NCI-H2081 (cell line): ENCODE measurements at places on chromosomes 16 and 17.

DNA sequence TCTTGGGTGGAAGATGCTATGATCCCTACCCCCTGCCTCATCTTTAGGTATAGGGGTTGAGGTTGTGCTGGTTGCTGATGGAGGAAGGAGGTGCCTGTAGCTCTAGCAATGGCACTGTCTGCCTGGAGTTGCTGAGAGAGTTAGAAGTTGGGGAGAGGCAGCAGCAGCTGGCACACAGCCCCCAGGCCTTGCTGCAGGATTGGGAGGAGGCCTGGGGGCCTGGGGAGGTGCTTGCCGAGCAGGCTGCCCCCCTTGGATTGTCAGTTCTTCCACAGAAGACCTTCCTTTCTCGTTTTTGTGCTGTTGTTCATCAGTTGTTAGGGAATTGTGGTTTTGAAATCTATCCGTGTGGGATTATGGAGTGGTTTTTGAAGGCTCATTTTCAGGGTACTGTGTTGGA is 52.9 kb downstream of the SEC14L1 start:
- no peak for DNase-seq

GRCh38 chr16:89864527-89864820 is 8.9 kb upstream of the TCF25 start:
- DNase-seq = no peak

DNA sequence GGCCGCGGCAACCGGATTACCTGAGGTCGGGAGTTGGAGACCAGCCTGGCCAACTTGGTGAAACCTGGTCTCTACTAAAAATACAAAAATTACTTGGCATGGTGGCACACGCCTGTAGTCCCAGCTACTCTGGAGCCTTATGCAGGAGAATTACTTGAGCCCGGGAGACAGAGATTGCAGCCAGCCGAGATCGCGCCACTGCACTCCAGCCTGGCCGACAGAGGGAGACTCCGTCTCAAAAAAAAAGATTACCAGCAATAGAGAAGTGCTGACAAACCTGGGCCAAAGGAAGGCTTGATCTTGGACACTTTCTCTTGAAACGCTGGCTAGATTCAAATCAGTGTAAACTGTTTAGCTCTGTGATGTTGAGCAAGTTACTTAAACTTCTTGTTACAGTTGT is 4.3 kb downstream of the MT1H start:
- DNase-seq = no peak

DNA sequence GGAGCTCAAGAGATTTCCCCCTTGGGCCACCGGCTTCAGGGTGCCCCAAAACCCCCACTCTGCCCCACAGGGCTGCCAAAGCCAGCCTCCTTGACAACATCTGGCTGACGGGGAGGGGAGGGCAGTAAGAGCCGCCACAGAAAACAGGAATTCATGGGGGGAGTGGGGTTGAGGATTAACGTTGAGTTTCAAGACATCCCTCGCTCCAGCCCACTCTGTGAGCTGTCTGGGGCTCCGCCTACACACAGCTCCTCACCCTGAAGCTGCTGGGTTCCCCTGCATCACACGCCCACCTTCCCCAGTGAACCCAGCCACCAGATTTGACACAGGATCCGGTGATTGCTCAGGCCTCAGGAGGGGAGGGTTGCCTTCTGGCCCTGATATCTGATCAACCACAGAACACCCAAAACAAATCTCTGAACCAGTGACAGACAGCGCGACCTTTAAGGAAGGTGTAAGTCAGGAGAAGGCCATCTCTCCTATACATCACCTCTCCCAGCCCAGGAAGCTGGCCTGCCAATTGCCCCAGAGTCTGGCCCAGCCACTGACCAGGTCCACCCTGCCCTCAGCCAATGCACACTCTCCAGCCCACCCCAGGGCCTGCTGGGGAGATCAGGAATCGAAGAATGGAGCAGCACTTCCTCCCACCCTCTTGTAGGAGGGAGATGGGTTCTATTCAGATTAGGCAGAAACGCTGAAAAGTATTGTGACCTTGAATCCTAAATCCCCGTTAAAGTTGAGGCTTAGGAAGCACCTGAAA is 132.1 kb downstream of the CLEC16A start:
- no peak for DNase-seq

- DNase-seq = no peak
These were observed 35.9 kb downstream of the SLC6A4 start for GRCh38 chr17:30199600-30199999.

DNA sequence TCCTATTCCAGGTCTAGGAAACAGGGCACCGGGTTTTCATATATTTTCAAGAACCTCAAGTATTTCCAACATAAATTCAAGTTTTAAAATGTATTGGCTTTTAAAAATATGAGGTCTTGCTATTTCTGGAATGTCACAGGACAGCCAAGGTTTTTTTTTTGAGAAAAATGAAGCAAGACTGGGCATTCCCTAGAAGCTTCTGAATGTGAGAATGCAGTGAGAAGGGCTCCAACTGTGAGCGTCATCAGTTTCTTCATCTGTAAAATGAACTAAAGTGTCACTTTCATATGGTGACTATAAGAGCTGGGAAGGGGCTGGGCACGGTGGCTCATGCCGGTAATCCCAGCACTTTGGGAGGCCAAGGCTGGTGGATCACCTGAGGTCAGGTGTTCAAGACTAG is 455.8 kb upstream of the MAF start:
- no peak for DNase-seq

DNA sequence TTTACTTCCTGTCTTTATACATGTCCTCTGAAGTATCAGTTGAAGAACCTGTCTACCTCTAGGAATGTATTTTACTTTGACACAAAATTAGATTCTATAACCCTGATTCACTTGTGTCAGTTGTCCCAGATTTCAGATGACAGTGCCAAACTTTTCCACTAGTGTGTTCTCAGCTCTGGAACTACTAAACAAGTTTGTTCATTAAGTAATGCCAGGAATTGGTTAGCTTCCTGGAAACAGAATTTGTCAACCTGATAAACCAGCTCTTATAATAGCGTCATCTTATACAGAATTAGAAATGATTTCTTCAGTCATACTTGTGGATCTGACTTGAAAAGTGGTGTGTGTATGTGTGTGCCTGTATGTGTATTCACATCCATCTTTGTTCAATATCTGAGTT is 7.4 kb downstream of the MAP3K3 start:
- DNase-seq = no peak

DNA sequence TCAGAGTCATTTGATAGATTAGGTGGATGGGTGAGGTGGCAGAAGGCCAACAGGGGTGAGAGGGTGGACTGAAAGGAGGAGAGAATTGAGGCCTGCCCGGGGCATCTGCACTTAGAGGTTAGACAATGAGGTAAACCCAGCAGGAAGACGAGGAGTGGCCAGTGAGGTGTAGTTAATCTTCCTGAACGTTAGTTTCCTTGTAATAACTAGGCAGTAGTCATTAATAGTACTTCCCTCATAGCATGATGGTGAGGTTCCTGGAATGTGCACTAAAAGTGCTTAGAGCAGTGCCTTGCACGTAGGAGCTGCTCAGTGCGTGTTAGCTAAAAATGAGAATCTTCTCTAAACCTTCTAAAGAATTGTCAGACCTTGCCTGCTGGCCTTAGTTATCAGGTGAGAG is 13.5 kb upstream of the KSR1 start:
- DNase-seq = no peak

DNA sequence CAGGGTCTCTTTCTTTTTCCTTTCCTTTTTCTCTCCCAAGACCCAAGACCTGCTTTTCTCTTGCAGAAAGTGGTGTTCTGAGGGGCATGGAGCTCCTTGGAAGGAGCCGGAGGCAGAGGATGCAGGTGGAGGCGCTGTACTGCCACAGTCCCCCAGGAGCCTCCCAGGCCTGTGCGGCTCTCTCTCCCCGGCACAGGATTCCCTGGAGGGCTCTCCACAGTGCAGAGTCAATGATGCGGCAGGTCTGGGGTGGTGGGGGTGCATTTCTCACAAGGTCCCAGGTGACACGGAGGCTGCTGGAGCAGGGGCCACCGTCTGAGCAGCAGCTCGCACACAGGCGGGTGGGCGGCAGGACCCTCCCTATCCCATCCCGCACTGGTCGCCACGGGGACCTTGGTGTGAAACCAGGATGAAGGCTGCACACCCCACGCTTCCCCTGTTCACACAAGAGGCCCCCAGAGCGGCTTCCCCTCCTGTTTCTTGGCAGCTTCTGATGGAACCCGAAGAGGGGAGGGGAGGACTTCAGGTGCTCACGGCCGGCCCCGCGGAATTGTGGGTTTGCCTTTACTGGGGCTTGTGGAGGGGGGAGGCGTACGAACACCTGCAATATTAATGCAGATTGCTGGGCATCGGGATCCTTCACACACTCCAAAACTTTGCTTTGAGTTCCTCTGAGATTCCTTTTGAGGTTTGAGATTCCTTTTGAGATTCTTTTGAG is 186.9 kb downstream of the ENGASE start:
- DNase-seq = no peak

DNA sequence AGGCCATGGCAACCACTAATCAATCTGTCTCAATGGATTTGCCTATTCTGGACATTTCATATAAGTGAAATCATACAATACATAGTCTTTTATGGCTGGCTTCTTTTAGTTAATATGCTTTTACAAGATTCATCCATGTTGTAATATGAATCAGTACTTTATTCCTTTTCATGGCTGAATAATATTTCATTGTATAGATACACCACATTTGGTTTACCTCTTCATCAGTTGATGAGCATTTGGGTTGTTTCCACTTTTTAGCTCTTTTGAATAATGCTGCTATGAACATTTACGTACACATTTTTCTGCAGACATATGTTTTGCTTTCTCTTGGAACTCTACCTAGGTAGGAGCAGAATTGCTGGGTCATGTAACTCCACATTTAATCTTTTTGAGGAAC is 2.8 kb upstream of the ZNRF1 start:
- no peak for DNase-seq

- DNase-seq = no peak
These were observed 42.6 kb upstream of the CHMP6 start for GRCh38 chr17:80948976-80949450.

GRCh38 chr16:66660422-66661209 is 35.9 kb downstream of the CMTM4 start:
- DNase-seq = peak; percentile 67

- no peak for DNase-seq
These were observed 38.1 kb downstream of the CMC2 start for GRCh38 chr16:80968386-80969113.

GRCh38 chr17:77926981-77927380 is 31.5 kb upstream of the TNRC6C start:
- DNase-seq = no peak

GRCh38 chr17:40526668-40527067 is 25.2 kb upstream of the TNS4 start:
- DNase-seq = no peak

- DNase-seq = no peak
These were observed 23.7 kb downstream of the CLEC3A start for GRCh38 chr16:78045865-78046581.

DNA sequence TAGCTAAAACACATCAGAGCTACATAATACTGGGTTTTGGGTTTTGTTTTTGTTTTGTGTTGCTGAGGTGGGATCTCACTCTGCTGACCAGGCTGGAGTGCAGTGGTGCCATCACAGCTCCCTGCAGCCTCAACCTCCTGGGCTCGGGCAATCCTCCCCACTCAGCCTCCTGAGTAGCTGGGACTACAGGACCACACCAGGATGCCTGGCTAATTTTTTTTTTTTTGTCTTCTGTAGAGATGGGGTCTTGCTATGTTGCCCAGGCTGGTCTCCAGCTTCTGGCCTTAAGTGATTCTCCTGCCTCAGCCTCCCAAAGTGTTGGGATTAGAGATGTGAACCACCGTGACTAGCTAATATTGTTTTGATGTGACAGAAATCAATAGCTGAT is 6.2 kb downstream of the MEAK7 start:
- no peak for DNase-seq

DNA sequence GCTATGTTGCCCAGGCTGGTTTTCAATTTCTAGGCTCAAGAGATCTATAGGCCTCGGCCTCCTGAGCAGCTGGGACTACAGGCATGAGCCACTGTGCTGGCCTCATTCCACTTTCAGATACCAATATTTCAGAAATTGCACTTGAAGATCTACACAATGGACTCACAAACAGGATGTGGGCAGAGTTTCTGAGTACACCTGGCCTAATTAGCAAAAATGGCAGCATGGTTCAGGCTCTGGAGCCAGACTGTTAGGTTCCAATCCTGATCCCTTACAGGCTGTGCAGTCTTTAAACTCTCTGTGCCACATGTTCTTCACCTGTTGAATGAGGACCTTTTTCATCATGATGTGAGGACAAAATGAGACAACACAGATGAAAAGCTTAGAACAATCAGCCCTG is 32.2 kb downstream of the RNF157 start:
- no peak for DNase-seq

DNA sequence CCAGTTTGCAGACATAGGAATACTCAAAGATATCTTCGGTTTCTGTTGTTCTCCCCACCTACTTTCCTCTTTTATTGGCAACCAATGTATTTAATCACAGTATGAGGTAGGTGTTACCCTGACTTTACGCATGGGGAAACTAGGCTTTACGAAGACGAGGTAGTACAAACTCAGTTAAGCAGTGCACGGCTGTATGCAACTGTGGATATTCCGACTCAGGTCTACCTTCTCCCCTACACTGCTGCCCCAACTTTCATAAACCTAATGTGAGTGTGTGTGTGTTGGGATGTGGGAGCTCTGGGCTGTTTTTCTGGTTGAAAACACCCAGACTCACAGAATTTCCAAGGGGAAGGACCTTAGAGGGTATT is 1.2 kb upstream of the GPT2 start:
- no peak for DNase-seq

DNA sequence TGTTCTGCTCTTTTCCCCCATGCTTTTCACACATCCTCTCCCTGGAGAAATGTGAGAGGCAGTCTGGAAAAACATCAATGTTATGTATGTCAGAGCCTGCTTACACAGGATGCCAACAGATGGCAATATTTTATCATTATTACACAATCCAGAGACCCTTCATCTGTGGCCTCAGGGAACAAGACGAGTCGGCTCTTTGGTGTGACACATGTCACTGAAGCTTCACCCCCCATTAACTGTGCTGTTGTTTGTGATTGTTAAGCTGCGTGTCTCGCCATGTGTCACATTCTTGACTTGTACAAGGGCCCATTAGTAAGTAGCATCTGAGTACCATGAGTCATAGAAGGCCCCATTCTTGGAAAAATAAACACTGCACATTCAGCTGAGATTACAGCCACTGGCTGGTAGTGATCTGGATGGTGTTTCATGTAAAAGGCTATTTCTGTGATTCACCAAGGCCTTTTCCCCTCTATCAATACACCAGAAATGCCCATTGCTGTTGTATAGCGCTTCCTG is 682.1 kb upstream of the SOX9 start:
- DNase-seq = peak; percentile 61

- no peak for DNase-seq
These were observed 160.3 kb downstream of the NTN1 start for GRCh38 chr17:9181640-9182039.

- DNase-seq = no peak
These were observed 21.6 kb downstream of the PRKCB start for GRCh38 chr16:23857256-23857880.
